Inflammatory macrophage treated with lipopolysaccharide for 4 hours (primary cell): ENCODE measurements at places on chromosomes 16 and 17.

DNA sequence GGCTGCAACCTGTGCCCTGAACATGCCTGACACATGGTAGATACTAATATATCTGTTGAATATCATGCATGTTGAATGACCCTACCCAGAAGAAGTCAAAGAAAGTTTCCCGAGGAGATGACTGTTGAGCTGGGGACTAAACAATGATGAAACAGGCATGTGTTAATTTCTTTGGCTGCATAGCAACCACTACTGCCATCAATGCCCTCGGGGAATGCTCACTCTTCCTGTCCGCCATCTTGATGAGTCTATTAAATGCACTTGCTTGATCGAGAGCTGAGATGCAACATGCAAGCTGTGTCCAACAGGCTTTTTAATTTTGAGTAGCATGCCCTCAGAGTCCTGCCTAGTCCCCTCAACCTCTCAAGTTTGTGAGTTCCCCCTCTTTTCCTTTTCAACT, 31.3 kb downstream of the GRIN2A start:
- DNase-seq: no peak

DNA sequence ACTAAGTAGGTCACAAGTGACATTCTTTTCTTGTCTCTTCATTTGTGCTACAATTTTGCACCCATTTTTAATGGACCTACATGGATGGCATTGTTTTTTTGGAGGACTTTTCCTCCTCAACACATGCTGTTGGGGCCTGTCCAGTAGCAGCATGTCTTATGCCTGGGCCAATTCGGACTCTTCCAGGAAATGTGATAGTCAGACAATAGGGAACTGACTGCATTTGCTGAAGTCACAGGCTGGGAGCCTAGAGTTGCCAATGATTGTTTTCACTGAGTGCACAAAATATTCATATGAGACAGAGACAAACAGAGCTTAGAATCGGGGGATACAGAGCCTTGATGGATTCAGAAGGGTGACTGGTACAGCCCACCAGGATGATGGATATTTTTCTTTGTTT, 867.3 kb upstream of the GOT2 start:
- DNase-seq: no peak

GRCh38 chr16:17571499-17572093, 100.8 kb upstream of the XYLT1 start:
- DNase-seq: no peak

DNA sequence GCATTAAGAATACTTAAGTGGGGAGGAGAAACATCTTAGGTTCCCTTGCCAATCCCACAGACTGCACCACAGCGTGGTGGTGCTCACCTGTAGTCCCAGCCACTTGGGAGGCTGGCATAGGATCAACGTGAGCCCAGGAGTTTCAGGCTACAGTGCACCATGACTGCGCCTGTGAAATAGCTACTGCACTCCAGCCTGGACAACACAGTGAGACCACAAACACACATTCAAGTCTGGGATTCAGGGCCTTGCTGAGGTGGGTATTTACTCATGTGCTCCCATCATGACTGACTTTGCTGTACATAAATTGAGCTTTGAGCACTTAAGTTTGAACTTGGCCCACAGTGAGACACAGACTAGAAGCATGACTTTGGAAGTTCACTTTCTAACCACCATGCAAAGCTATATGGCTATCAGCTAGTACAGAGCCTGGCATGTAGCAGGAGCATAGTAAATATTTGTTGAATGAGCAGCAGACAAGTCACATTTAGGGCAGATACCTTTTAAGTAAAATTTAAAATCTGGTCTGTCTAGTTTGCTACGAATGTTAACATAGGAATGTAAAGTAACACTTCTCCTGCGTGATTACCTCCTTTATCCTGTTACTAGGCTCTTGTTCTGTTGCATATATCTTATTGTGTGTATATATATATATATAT, 33.5 kb downstream of the CEP95 start:
- no peak for DNase-seq

- no peak for DNase-seq
Observed at GRCh38 chr16:12793120-12793864, 10.4 kb downstream of the CPPED1 start.

GRCh38 chr17:27384261-27384701, 72.0 kb upstream of the KSR1 start:
- no peak for DNase-seq
